ENCODE measurements at places on chromosomes 12 and 14.
A peak's percentile ranks its signal among the peaks of the same experiment; 100 is the strongest.

- no peak for DNase-seq
Observed at GRCh38 chr12:6257007-6257406, 53.5 kb upstream of the PLEKHG6 start.

- DNase-seq = no peak
Observed at GRCh38 chr14:83709116-83709515, 1820.8 kb upstream of the FLRT2 start.

DNA sequence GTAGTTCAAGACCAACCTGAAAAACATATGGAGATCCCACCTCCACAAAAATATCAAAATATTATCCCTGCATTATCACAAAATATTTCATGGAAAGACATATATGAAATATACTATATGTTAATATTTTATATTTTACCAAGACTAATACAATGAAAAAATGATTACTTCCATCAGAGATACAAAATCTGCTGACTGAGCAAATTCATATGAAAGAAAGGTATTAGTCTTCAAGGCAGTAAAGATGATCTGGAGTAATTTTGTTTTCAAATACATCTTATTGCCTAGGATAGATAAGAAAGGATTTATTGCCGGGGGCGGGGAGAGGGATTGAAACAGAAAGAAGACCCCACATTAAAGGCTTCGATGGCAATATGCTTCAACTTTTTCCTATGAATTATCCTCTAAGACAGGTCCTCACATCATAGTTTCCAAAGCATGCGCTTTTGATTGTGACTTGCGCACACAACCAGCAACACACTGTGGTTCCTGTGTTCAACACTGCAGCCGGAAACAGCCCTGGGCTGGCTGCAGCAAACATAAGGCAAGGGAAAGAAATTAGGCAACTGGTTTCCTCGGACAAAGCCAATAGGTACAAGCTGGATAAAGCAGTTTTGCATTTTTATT, 83.2 kb downstream of the SPPL3 start:
- no peak for DNase-seq

DNA sequence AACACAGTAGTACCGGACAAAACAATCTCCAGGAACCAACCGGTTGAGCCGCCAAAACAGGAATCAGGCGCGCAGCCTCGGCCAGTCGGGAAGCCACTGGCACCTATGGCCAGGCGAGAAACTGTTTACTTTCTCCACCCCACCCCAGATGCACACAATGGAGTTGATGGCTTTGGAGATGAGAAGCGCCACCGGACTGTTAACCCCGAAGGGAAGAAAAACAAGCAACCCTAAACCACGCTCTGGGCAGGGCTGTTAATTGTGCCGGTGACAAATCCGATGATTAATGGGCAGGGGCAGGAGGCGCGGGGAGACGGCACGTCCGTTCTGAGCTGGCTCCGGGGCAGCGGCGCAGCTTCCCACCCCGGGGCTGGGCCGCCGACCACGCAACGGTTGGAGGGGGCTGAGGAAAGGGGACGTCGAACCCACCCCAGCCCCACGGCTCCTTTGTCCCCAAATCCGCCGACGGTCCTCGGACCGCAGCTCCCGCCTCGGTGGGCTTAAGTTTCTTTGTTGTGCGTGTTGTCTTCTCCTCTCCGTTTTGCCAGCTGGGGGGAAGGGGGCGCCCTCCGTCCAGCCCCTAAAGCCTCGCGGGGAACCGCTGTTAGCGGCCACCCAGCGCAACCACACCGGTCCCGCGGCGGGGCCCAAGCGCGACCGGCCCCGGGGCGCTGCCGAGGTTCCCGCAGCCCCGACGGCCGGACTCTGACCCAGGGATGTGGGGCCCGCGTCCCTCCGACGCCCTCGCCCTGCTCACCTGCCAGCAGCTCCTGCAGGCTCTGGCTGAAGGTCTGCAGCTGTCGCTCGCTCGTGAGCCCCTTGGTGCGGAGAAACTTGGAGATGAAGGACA, 790 bp downstream of the BTG1 start:
- peak; percentile 75 for DNase-seq

DNA sequence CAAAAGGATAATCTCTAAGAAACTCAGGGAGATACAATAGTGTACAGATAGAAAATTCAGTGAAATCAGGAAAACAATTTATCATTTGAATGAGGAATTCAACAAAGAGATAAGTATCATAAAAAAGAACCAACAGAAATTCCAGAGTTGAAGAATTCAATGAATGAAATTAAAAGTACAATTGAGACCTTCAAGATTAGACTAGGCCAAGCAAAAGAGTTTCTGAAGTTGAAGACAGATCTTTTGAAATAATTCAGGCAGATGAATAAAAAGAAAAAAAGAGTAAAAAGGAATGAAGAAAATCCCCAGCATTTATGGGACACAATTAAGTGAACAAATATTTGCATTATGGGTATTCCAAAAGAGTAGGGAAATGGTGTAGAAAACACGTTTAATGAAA, 412.6 kb downstream of the TMEM121 start:
- no peak for DNase-seq

GRCh38 chr12:132429946-132430643, 59.9 kb upstream of the FBRSL1 start:
- peak; percentile 46 for DNase-seq

GRCh38 chr14:37874429-37875109, 279.1 kb downstream of the TTC6 start:
- peak; percentile 95 for DNase-seq

- DNase-seq = no peak
Observed at GRCh38 chr12:110744601-110745264, 2.0 kb upstream of the PPP1CC start.

- no peak for DNase-seq
Observed at GRCh38 chr14:54301359-54301758, 95.4 kb upstream of the CDKN3 start.

DNA sequence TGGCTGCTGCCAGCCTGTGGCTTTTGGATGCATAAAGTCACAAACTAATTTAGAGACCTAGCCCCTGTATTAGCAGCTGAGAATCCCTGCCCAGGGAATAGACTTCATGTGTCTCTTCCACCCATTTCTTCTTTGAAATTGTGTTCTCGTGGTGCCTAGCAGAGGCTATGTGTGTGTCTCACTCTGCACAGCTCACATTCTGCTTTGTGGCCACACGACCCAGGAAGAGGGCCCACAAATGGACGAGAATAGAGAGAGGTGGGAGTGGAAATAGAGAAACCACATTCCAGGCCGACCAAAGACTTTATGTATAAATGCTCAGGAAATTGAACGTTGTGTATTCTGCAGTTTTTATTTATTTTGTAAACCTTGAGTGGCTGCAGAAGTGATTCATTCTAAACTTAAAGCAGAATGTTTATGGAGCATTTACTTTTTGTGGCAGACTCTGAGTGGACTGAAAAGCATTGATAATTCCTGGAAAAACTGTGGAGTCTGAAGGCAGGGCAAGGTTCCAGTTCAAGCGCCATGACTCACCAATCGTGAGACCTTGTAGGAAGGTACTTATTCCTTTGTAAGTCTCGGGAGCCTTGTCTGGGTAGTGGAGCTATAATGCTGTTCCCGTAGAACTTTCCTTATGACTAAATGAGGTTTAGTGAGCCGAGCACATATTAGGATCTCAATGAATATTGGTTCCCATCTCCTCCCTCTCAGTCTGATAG, 9.1 kb downstream of the B4GALNT3 start:
- no peak for DNase-seq

DNA sequence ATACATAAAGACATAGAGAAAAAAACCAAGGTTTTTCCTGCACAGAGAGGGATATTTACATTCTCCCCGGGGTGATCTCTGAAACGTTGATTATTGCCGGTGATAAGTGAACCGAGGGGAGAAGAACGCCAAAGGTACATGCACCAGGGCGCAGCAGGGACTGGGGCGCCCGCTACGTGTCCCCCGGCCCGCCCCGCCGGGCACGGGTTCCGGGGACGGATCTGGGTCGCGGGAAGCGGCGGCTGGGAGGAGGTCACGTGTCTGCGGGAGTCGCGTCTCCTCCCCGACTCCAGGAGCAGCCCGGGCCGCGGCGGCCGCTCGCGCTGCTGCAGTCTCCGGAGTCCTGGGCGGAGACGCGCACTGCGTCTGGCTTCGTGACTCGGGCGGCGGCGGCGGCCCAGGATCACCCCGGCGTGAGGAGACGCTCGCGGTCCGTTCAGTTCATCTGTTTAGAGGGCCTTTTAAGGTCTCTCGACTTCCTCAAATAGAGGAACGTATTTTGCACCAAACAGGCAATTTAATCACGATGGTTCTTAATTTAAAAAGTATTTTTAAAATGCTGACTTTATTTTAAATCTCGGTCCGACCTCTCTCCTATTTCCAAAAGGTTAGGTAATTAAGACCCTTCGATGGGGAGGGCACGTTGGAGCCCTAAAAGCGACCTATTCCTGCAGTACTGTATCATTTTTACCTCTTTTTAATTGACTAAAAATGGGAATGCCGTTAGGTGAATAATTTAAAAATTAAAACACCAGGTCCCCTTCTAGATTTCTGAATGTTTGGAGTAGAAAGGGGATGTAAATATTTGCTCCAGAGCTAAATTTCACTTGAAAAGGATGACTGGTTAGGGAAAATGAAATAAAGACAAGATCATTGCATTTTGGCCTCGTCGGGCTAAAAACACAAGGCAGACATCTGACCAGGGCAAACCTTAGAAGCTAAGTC, 1.8 kb upstream of the BHLHE41 start:
- DNase-seq = peak; percentile 84

DNA sequence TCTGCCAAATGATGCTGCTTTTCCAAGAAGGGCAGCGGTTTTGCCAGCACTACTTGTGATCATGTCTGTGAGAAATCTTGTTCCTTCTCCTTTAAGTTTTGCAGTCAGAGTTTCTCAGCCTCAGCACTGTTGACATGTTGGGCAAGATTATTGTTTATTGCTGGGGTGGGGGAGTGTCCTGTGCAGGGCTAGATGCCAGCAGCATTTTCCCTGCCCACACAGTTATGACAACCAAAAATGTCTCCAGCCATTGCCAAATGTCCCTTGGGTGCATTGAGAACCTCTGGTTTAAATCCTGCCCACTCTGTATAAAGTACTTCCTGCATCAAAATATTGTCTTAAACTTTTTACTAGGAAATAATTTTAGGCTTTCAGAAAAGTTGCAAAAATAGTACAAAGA, 20.0 kb downstream of the TMEM132C start:
- DNase-seq = no peak

- peak; percentile 46 for DNase-seq
Observed at GRCh38 chr12:3303410-3304136, 187.4 kb upstream of the PRMT8 start.

DNA sequence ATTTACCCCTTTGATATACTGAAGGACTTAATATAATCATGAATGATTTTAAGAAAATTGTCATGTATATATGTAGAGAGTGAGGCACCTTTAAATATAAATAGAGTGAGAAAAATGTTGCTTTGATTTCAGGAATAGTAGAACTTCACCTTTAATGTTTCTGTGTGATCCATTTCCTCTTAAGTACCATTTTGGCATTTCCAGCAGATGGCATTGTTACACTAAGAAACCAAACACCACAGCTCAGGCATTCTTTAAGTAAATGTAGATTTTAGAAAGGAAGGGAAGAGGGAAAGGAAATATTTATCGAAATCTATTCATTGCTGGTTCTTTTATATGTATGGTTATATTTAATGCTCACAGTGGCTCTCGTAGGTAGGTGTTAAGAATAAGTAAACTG, 556.7 kb upstream of the FBXO33 start:
- no peak for DNase-seq

DNA sequence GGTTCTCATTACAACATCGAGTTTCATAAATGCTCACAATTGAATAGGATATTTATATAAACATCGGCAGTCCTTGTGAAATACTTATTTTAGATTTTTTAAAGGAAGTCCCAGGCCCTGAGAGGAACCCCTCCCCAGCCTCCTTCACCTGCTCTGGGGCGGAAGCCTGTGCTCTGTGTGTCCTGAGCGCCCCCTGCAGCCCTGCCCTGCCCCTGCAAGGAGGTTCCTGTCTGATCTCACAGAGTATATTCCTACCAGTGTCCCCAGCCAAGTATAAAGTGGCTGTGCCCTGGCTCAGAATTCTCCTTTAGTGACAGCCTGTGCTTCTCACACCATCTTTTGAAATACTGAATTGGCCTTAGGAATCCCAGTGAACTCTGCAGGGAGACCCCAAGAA, 659.5 kb downstream of the TMEM121 start:
- no peak for DNase-seq

DNA sequence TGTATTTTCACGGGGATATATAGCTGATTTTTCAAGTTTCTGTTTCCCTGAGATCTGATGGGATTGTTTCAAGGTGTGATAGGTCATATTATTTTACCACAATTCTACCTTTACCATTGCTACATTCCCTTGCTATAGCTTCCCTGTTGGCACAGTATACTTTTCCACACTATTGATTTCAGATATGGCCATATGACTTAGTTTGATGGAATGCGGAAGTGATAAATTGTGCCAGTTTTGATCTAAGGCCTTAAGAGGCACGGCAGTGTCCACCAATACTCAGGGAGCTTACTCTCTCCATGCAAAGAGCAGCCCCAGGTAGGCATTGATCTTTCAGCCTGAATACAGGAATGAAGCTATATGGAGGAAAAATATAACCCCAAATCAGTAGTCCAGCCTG, 315.7 kb downstream of the SLC16A7 start:
- DNase-seq = no peak

DNA sequence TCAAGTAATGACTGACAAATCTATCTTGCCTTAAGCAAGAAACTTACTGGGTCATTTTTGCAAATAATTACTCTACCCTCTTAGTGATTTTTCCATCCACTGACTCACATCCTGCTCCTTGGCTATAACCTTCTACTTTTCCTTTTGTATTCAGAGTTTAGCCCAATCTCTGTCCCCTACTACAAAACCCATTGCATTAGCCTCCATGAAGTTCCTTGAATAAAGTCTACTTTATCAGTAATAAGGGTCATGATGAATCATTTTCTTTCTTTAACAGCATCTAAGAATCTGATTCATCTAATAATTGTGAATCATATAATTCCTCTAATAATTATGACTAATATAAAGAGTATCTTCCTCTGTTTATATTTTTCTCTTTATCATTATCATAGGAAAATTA, 132.6 kb downstream of the NTS start:
- DNase-seq = no peak

- DNase-seq = peak; percentile 35
Observed at GRCh38 chr14:92637228-92637627, 111.2 kb downstream of the LGMN start.

DNA sequence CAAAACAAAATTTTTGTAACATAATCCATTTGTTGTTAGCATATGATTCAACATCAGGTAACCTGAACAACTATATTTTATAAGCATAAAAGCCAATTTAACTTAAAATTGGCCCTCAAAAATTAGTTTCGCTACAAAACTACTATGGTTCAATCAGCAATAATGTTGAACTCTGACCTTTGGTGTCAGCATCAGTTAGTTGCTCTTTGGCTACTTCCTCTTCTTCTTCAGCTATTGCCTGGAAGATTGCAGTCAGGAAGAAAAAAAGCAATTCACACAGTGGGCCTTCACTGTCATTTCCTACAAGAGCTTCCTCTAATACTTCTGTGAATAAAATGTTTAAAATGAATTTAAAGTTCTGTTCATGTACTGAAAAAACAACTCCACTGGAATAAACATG, 78.2 kb upstream of the CFL2 start:
- no peak for DNase-seq

DNA sequence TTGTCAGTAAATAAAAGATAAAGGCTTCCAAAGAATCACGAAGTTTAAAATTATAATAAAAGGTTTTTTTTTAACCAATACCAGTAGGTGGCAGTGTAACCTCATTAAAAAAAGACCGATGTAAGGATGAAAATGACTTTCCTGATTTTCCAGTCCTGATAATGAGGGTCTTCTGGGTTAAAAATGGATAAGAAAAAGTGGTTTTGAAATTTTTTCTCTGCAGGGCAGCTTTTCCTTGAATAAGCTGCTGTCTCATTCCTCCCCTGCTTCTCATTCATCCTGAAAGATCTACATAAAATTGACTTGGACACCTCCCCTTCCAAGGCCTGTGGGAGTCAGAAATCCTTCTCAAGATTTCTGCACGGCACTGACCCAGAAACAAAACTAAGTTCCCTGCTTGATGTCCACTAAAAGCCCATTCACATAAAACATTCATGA, 58.9 kb upstream of the FBXO33 start:
- no peak for DNase-seq

Measured in nephron progenitor cell (in vitro differentiated cells).